ENCODE measurements at places on chromosomes 4 and X.

- no peak for DNase-seq
These were observed 233.3 kb downstream of the STPG2 start for GRCh38 chr4:97910005-97910404.

- DNase-seq, result no peak
These were observed 450.7 kb downstream of the MID1IP1 start for GRCh38 chrX:39251995-39252394.

- no peak for DNase-seq
These were observed 4.2 kb downstream of the PDE6B start for GRCh38 chr4:629636-629914.

DNA sequence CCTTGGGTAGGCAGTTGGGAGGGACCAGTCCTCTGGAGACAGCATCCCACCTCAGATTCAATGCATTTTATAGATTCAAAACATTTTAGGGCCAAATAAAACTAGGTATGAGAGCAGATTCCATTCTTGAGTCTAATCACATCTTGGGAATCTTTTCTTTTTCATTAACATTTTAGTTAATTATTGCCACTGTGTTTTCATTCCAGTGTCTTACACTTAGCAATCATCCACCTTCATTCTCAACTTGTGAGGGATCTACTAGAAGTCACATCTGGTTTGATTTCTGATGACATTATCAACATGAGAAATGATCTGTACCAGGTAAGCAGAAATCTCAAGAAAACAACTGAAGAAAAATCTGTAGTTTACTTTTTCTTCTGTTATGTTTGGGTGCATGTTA is 99.5 kb downstream of the NFKB1 start:
- no peak for DNase-seq

- peak; percentile 27 for DNase-seq
These were observed 20.1 kb downstream of the SH3TC1 start for GRCh38 chr4:8219236-8219635.

DNA sequence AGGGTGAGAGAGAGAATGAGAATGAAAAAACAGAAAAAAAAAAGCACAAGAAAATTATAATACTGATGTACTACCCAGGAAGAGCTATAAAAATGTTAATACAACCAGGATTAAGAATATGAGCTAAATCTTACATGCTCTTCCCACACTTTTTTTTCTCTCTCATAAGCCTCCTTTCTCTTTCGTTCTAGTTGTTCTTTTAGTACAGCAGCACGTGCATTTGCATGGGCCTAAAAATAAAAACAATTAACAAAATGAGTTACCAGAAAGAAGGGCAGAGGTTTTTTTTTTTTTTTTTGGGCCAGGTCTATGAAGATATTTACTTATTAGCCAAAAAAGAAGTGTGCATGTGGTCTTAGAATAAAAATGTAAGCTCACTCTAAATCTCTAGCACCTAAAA is 105.5 kb downstream of the NEK1 start:
- no peak for DNase-seq

GRCh38 chr4:4914965-4915845 is 55.7 kb downstream of the MSX1 start:
- no peak for DNase-seq

All from NCI-H1092 treated with DMSO at 0.1 percent for 48 hours (cell line).